Kidney tubule cell (primary cell): ENCODE measurements at places on chromosomes 5 and 9.

GRCh38 chr9:69472101-69472620, 147.1 kb downstream of the ENTREP1 start:
- DNase-seq = no peak

- DNase-seq = no peak
Observed at GRCh38 chr9:93292288-93292615, 108.3 kb downstream of the WNK2 start.

DNA sequence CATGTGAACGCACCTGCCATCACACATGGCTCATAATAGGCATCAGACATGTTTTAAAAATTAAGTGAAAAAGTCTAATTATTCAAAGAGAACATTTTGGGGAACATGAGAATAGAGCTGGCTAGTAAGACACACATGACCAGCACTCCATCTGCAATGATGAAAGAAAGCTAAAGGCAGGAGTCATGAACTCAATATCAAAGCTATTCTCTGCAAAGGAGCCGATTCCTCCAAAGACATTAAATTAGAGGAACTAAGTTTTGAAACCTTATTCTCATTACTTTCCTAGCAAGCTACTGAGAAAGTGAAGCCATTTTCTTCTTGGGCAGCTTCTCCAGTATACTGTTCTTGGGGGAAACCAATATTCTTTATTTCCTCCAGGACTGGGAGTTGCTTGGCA, 172.0 kb downstream of the CRB2 start:
- DNase-seq = no peak

DNA sequence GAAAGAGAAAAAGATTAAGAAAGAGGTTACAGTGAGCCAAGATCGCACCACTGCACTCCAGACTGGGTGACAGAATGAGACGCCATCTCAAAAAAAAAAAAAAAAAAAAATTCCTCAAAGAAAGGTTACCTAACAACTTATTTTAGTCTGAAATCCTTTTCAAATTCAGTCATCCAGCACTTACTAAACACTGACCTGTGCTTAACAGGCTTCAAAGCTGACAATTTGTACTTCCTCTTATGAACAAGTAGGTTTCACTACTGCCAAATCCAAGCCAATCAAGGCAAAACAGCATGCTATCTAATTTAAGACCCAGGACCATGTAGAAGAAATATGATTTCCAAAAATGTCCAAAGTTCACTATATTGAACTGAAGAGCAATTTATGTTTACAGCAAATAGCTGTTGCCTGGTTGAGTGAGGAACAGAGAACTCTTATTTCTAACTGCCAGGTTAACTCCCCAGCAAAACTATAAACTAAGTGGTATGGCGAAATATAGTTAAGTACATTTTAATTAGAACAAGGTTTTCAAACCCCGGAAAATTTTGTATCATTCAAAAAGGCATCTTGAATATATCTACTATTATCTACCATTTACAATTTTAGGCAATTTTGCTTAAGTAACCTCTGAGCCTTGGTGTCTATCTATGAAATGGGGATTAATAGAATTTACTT, 13.4 kb downstream of the PWWP2A start:
- DNase-seq = peak; percentile 65

DNA sequence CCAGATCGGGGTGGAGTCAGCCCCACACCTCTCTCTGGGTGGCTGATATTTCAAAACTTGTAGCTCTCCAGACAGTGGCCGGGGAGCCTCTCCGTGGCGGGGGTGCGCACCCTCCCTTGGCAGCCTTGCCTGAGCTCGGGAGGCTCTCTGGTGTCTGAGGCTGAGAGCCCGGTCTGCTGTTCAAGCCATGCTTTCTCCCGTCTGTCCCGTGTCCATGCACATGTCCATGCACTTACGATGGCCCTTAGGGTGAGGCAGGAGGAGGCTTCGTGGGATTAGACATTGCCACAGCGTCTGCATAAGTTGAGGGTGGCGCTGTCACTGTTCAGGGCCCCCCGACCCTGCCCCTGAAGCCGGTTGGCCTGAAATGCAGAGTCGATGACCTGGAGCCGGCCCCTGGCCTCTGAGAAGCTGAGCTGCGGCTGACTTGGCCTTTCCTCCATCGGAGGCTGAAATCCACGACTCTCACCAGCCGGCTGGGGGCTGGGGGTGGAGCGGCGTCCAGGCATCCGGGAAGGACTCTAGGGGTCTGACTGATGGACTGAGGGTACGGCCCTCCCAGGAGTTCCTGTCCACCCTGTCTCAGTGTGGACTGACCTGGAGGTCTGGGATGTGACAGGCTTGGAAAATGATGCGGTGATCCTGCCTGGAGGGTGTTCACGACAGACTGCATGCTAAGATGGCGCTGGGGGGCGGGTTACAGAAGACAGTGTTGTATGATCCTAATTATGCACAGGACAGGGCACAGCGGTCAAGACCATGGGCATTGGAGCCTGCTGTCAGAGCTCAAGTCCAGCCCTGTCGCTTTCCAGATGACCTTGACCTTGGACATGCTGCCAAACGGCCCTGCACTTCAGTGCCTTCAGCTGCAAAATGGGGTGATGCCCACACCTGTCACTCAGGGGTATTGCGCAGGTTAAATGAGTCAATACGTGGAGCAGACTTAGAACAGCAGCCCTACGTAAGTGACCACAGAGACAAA, 18.3 kb upstream of the SLC2A6 start:
- DNase-seq = no peak
